Prostate gland (tissue), 2 donors: ENCODE measurements at places on chromosomes 1 and 21. TPM values are rescaled to one million over a fixed set of nuclear protein-coding genes. Genes with fewer than 3 reads are reported as not detected.

GRCh38 chr1:210797422-210797821 is 336.5 kb downstream of the KCNH1 start:
- H3K27me3 ChIP-seq: no peaks in the 10 kb centered on the region
- no peaks in the 10 kb centered on the region for H3K36me3 ChIP-seq
- H3K4me1 ChIP-seq: no peaks in the 10 kb centered on the region
- no peak overlapping the region for H3K27ac ChIP-seq

The S100A8 gene
- total RNA-seq: 1.5 TPM

GRCh38 chr1:165371588-165372225 is 15.2 kb upstream of the LMX1A start:
- no peaks in the 10 kb centered on the region for H3K27me3 ChIP-seq
- H3K36me3 ChIP-seq: no peaks in the 10 kb centered on the region
- peaks cover 4% of the 10 kb centered on the region for H3K4me1 ChIP-seq
- DNase-seq: no peak

The HFM1 gene
- 0.18 TPM for total RNA-seq

DNA sequence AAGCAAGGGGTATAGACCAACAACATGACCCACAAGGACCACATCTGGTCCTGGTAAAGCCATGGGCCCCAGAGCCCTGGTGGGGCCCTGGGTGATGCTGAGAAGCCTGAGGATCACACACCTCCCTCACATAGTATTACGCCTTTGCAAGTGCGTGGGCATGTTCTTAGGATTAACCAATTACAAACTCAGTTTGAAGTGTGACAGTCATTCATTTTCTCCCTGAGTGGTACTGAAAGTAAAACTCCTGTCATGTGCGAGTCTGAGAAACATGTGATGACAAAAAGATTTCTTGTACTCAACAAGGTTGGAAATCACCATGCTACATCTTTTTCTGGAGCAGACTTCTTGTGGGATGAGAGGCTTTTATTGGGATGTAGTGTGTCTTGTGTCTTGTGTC is 315.3 kb upstream of the DUSP10 start:
- H3K36me3 ChIP-seq: no peaks in the 10 kb centered on the region
- H3K4me3 ChIP-seq: no peak overlapping the region
- no peak overlapping the region for H3K27ac ChIP-seq
- no peaks in the 10 kb centered on the region for H3K4me1 ChIP-seq
- no peak for DNase-seq

The PRR9 gene
- not detected for total RNA-seq

The TCEA3 gene
- total RNA-seq: 115 TPM

DNA sequence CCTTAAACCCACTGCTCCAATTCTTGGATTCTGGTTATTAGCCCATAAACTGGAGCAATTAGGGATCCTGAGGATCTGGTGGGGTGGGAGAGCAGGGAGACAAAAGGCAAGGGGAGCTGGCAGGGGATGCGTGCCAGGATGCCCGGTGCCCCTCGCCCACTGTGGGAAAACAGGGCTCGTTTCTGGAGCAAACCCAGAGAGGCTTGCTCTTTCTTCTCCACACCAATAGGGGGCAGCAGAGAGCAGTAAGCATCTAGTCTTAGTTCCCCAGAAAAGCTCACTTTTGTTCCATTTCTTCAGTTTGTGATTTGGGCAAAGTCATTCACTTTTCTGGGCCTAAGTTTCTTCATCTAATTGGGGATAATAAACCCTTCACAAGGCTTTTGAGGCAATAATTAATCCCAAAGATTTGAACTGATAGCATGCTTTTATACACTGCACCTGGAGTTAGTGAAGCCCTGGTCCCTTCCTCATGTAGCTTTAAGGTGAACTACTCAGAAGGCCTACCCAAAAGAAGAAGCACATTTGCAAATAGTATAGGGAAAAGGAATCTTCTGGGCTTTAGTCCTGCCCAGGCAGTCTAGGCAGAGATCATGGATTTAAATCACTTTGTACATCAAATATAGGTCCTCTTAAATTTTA is 160.6 kb upstream of the USP24 start:
- no peaks in the 10 kb centered on the region for H3K27me3 ChIP-seq
- no peak overlapping the region for H3K4me3 ChIP-seq
- DNase-seq: peak; percentile 13
- H3K27ac ChIP-seq: peak overlapping the region; percentile 14
- no peaks in the 10 kb centered on the region for H3K4me1 ChIP-seq
- no peaks in the 10 kb centered on the region for H3K36me3 ChIP-seq

DNA sequence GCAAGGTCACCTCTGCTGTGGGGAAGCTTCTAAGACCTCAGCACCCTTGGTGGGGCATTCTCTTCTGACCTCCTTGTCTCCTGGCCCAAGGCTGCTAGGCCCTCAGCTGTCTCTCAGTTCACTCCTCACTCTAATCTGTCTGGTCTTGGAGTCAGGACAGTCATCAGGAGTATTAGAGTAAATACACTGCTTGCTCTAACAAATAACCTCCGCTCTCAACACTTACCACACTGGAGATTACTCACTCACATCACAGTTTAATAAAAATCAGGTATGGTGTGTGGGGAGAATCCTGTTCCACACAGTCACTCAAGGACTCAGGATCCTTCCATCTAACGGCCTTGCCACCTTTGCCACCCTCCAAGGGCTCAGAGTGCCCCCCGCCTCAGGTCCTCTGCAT is 26.6 kb upstream of the TMEM61 start:
- H3K27ac ChIP-seq: no peak overlapping the region
- no peaks in the 10 kb centered on the region for H3K36me3 ChIP-seq
- no peak for DNase-seq
- no peaks in the 10 kb centered on the region for H3K27me3 ChIP-seq
- H3K4me1 ChIP-seq: no peaks in the 10 kb centered on the region

The MAP3K7CL gene
- 8.7 TPM for total RNA-seq

The ANGPTL3 gene
- total RNA-seq: not detected

The ADAMTSL4 gene
- 9.7 TPM for total RNA-seq

DNA sequence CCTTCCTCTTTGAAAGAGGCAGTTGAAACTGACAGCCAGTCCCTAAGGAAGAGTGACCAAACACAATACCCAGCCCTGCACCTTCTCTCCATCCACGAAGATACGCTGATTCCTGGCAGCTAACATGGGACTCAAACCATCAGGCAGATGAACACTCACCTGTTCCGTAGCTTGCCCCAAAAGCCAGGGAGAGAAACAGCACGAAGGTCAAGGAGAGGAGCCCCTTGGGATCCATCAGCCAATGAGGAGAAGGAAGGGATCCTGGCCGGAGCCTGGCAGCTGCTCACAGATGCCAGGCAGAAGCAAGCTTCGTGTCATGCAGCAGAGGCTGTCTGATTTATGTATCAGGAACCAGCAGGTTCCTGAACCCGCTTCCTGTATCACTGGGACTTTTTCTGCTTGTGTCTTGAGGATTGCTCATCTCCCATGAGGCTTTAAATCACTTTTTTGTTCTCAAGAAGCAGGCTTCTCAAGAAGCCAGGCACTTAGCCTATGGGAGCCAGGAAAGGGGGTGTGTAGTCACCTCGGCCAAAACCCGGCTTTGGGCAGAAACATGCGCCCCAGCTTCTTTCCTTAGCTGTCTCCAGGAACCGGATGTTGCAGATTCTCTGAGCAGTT is at the start of gene SLAMF1:
SLAMF1 (minus strand) TSS at position 334 of the 618 bp plus-strand sequence; CDS start at position 235, 99 bp downstream.
- H3K4me1 ChIP-seq: no peaks in the 10 kb centered on the region
- no peaks in the 10 kb centered on the region for H3K27me3 ChIP-seq
- DNase-seq: no peak
- no peak within 1 kb of the TSS for H3K27ac ChIP-seq
- no peak within 1 kb of the TSS for H3K4me3 ChIP-seq
- no peaks in the 10 kb centered on the region for H3K36me3 ChIP-seq
